H1 (cell line): ENCODE measurements at places on chromosomes 6 and 20. TPM values are rescaled to one million over a fixed set of nuclear protein-coding genes. Genes with fewer than 3 reads are reported as not detected.

GRCh38 chr6:48835421-48835958, 627.6 kb downstream of the MMUT start:
- H3K27ac ChIP-seq: no peak overlapping the region
- no peak overlapping the region for H3K4me3 ChIP-seq
- no peak for DNase-seq

Gene ABT1
- 20.5 and 20.6 TPM in 2 replicates for total RNA-seq

GRCh38 chr20:2693286-2694007, 867 bp downstream of the EBF4 start:
- no peak for DNase-seq
- no peak overlapping the region for H3K27ac ChIP-seq
- peak overlapping the region; percentile 7 for H3K4me3 ChIP-seq
- peaks cover 54% of the 10 kb centered on the region for H3K27me3 ChIP-seq

DNA sequence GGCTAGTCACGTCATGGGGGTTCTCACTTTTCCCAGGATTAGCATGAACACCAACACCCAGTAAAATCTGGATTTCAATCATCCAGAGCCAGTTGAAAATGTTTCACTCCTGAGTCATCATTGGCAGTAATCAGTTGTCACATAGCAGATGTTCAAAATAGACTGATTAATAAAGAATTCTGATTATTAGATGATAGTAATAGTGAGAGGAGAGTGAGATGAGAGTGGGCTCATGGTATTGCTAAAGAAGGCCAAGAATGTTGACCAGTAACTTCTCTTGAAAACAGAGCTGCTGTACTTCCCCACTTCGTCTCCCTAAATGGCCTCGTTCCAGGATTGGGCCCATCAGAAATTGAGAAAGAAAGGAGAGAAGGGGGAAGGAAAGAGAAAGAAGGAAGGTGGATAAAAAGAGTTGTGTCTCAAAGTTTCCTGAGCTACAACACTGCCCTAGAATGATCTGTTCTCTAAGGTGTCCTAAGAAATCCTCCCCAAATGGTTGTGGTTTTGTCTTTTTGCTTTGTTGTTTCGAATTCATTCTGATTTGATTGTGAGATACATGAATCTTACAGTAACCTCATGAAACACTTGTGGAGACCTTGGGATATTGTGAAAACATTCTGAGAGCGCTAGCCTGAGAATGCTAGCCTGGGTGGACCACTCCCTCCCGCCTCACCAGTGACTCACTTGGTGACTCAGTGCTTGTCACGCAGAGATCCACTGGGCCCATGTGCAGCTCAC, 502.2 kb upstream of the JARID2 start:
- no peaks in the 10 kb centered on the region for H3K4me1 ChIP-seq
- no peaks in the 10 kb centered on the region; the same call in 1 of the 2 replicates for H3K36me3 ChIP-seq
- DNase-seq: no peak
- H3K27ac ChIP-seq: no peak overlapping the region
- no peaks in the 10 kb centered on the region for H3K27me3 ChIP-seq

- no peaks in the 10 kb centered on the region for H3K4me1 ChIP-seq
- DNase-seq: no peak
- H3K27ac ChIP-seq: no peak overlapping the region
- H3K27me3 ChIP-seq: no peaks in the 10 kb centered on the region
Measured at GRCh38 chr6:53107091-53107490, 41.5 kb downstream of the GCM1 start.

DNA sequence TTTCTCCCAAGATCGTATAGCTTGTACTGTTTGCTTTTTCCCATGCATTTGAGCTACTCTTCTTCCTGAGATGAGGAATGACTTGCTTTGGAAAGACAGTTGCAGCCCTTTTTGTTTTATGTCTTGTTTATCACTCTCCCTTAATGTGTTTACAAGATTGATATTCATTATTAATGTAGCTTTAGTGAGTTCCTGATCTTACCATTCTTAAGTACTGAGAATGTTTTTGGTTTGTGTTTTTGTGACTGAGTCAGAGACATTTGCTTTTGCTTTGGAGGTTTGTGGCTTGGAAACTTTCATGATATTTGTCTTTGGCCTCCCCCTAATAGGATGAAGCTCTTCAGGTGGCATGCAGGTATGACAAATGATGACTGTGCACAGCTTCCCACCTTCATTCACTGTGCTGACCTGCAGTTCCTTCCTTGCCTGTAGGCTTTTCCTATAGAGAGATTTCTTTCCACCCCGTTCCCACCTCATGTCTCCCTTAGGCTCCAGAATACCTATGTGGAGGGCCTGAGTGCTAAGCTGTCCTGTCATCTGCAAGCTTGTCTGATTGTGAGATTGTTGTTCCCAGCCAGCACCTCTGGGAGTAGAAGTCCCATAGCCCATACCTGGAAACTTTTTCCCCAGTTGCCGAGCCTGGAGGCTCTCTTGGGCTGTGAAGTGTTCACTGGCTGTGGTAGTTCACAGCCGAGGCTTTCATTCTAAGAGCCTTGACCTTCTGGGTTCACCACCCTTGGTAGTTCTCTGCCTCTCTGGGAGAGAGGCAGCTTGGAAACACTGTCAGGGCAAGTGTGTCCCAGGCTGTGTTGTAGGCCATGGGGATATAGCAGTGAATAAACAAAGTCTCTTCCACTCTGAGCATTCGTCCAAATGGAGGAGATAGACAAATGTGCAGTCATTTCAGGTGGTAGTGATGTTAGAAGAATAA, 27.1 kb downstream of the CDS2 start:
- DNase-seq: no peak
- no peaks in the 10 kb centered on the region for H3K36me3 ChIP-seq
- H3K4me3 ChIP-seq: no peak overlapping the region

- no peak overlapping the region for H3K4me3 ChIP-seq
- H3K4me1 ChIP-seq: peaks cover 20% of the 10 kb centered on the region
- no peaks in the 10 kb centered on the region for H3K27me3 ChIP-seq
- peaks cover 51% of the 10 kb centered on the region for H3K36me3 ChIP-seq
Measured at GRCh38 chr20:31565699-31566318, 39.3 kb upstream of the ID1 start.

- H3K27ac ChIP-seq: no peak overlapping the region
- H3K36me3 ChIP-seq: no peaks in the 10 kb centered on the region
- peaks cover 2% of the 10 kb centered on the region; the same call in 1 of the 2 replicates for H3K4me1 ChIP-seq
Measured at GRCh38 chr20:20207872-20208271, 155.5 kb downstream of the CFAP61 start.

- H3K27me3 ChIP-seq: no peaks in the 10 kb centered on the region
- no peak for DNase-seq
- peaks cover 2% of the 10 kb centered on the region; the same call in 1 of the 2 replicates for H3K4me1 ChIP-seq
- no peaks in the 10 kb centered on the region for H3K36me3 ChIP-seq
- H3K27ac ChIP-seq: no peak overlapping the region
Measured at GRCh38 chr20:23970049-23970448, 18.5 kb downstream of the GGTLC1 start.
